Transverse colon (tissue), 4 donors: ENCODE measurements at places on chromosomes 6 and 20.

DNA sequence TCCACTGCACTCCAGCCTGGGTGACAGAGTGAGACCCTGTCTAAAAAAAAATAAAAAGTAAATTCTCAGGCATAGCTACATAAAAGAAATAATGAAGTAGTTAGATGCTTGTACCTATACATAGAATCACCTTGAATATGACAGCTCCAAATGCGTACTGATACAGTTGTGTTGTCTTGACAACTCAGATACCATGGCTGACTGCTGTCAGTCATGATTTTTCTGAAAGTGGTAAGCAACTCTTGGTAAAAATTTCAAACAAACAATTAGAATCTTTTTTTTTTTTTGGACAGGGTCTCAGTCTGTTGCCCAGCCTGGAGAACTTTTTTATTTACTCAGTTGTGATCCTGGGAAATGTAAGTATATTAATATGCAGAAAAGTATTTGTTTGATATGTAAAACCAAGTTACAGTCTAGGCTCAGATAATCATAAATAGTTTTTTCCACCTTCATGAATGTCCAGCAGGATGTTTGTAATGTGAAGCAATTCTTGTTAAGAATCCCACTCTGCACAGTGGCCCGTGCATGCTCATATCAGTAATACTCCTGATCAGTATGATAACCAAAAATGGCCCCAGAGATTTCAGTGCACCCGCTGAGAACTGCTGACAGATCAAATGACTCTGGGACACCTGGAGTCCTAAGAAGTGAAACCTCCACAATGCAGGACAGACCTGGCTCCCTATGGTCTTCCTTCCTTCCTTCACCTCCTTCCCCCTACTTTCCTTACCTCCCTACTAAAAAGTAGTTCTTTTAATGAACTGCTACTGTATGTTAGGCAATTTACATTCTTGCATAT is 14.0 kb upstream of the MAPK13 start:
- no peak overlapping the region for H3K4me3 ChIP-seq
- DNase-seq: no peak
- H3K27ac ChIP-seq: no peak overlapping the region
- H3K4me1 ChIP-seq: peaks cover 10% of the 10 kb centered on the region

DNA sequence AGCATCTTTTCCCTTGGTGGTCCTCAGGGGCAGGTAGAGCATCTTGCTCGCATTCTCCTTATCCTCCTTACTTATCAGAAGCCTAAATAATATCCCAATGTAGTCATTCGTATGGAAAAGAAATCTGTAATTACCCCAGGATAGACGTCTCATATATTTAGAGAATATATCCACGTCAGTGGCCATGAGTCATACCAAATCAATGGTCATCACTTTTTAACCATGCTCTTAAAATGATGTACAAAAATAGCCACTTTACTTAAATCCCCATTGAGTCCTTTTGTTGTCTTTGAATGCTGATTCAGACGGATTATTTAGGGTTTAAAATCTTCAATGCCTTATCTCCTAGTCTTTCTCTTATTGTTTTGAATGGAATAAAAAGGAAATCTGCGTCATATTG is 231.7 kb upstream of the STXBP5 start:
- H3K27me3 ChIP-seq: no peaks in the 10 kb centered on the region
- no peak overlapping the region for H3K4me3 ChIP-seq
- H3K4me1 ChIP-seq: no peaks in the 10 kb centered on the region
- H3K36me3 ChIP-seq: no peaks in the 10 kb centered on the region
- no peak overlapping the region for H3K27ac ChIP-seq

GRCh38 chr6:170260686-170261085 is 30.2 kb downstream of the DLL1 start:
- no peaks in the 10 kb centered on the region for H3K36me3 ChIP-seq
- H3K27me3 ChIP-seq: peaks cover 4% of the 10 kb centered on the region
- H3K4me1 ChIP-seq: peaks cover 1% of the 10 kb centered on the region
- H3K4me3 ChIP-seq: no peak overlapping the region
- no peak overlapping the region for H3K27ac ChIP-seq

GRCh38 chr6:98975421-98975820 is 27.7 kb upstream of the FBXL4 start:
- H3K4me1 ChIP-seq: no peaks in the 10 kb centered on the region
- no peak for DNase-seq
- no peak overlapping the region for H3K4me3 ChIP-seq
- no peak overlapping the region for H3K27ac ChIP-seq

- DNase-seq: no peak
- H3K27ac ChIP-seq: no peak overlapping the region
- H3K4me3 ChIP-seq: no peak overlapping the region
These were observed 368.1 kb upstream of the JARID2 start for GRCh38 chr6:14877758-14878157.

DNA sequence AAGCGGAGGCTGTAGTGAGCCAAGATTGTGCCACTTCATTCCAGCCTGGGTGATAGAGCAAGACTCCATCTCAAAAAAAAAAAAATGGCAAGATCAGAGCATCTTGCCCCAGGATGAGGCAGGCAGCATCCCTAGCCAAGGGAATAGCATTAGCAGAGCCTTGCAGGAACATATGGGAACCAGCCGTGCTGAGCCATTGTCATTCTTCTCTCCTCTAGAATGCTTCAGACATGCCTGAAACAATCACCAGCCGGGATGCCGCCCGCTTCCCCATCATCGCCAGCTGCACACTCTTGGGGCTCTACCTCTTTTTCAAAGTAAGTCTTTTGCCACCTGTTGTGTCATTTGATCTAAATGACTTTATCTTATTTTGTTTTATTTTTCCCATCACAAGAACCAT is 13.0 kb downstream of the HM13 start:
- DNase-seq: no peak
- peaks cover 10% of the 10 kb centered on the region for H3K4me1 ChIP-seq
- no peaks in the 10 kb centered on the region for H3K27me3 ChIP-seq
- no peak overlapping the region for H3K27ac ChIP-seq

GRCh38 chr6:96157018-96157565 is 141.3 kb downstream of the FUT9 start:
- no peaks in the 10 kb centered on the region for H3K27me3 ChIP-seq
- no peak for DNase-seq
- H3K27ac ChIP-seq: no peak overlapping the region
- no peaks in the 10 kb centered on the region for H3K4me1 ChIP-seq
- H3K36me3 ChIP-seq: no peaks in the 10 kb centered on the region

- no peaks in the 10 kb centered on the region for H3K36me3 ChIP-seq
- no peaks in the 10 kb centered on the region for H3K4me1 ChIP-seq
- no peaks in the 10 kb centered on the region for H3K27me3 ChIP-seq
- H3K4me3 ChIP-seq: no peak overlapping the region
- DNase-seq: no peak
These were observed 138.6 kb downstream of the THEMIS start for GRCh38 chr6:127762284-127762683.

DNA sequence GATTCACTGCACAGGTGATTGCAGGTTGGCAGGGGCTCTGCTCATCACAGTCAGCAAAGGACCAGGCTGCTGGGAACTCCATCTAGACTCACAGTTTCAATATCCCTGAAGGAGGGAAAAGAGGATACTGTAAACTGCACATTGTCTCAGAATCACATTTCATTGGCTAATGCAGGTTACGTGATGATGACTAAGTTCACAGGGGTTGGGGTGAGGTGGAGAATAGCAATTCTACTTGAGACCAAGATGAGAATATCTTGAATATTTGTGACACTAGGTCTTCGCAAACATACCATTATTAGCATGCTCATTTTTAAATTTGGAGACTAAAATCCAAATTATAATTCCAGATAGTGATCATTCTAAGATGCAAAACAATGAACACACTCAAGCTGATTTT is 208.5 kb upstream of the CITED2 start:
- no peak for DNase-seq
- no peaks in the 10 kb centered on the region for H3K27me3 ChIP-seq
- no peak overlapping the region for H3K27ac ChIP-seq
- H3K4me3 ChIP-seq: no peak overlapping the region
- peaks cover 19% of the 10 kb centered on the region for H3K4me1 ChIP-seq
- no peaks in the 10 kb centered on the region for H3K36me3 ChIP-seq
